ENCODE measurements at places on chromosomes 16 and 17.

DNA sequence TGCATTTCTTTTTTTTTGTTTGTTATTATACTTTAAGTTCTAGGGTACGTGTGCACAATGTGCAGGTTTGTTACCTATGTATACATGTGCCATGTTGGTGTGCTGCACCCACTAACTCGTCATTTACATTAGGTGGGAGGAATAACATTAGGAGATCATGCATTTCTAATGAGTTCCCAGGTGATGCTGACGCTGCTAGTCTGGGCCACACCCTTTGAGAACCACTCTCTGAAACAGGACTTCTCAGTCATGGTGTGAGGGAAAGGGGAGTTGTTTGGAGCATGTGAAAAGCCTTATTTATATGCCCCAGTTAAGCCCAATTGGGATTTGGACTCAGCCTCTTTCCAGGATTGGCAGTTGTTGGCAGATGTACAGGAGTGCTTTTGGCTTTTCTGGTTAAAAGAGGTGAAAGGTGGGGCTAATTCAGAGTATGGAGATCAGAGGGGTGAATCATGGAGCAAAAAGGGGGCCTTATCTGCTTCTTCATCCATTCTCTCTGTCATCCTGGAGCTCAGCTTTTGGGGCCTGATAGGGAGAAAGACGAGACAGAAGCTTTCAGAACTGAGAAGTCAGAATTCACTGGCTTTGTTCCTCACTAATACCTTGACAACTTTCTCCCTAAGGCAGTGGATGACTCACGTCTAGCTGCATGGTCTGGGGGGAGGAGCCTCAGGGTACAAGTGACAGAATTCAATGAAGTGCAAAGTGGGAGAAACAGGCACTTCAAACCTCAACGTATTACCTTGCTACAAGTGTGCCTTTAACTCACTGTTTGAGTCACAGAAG, 180.0 kb upstream of the CACNG3 start:
- no peak for DNase-seq

- no peak for DNase-seq
These were observed 4.4 kb downstream of the CYBA start for GRCh38 chr16:88646345-88647034.

- DNase-seq = no peak
These were observed 4.0 kb downstream of the LYRM1 start for GRCh38 chr16:20904507-20905081.

DNA sequence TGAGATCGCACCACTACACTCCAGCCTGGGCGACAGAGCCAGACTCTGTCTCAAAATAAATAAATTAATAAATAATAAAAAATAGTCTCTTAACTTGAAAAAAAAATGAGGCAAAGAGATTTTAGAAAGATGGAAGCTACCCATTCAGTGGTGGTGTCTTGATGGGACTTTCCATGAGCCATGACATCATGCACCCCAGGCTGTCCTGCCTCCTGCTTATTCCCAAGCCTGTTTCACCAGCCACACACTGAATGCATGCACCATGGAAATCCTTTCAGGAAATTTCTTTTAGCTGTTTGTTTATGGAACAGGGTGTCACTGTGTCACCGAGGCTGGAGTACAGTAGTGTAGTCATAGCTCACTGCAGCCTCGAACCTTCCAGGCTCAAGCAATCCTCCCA, 8.9 kb upstream of the DLX3 start:
- DNase-seq = no peak

DNA sequence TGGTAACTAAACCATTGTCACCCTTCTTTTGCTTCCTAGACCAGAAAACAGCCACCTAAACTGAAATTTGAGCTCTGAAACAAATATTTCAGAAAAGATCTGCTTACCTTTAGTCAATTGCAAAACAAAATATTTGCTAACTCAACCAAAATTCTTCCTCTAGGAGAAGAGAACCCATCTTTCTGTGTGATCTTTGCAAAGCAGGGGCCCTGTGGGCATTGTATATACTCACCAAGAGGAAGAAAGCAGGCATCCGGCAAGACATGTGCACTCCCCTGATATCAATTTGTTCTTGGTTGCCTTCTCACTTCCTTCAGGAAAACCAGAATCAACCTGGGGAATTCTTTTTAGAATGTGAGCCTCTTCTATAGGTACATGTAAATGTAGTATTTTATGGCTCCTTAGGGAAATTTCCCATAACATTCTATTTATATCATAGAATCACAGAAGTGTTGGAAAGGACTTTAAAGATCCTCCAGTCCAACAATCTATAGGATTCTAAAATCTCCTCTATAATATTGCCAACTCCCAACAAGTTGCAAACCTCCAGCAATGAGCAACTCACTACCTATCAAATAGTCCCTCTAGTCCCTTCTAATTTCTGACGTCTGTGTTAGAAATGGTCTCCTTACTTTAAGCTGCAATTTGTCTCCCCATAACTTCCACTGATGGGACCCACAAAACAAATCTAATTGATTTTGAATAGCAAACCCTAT, 966 bp downstream of the SLFN14 start:
- no peak for DNase-seq

GRCh38 chr17:292016-292415, 60.6 kb downstream of the RPH3AL start:
- DNase-seq = peak; percentile 71

All from suprapubic skin (tissue), 4 donors.